ENCODE measurements at places on chromosomes 1 and 21.

- no peak for DNase-seq
These were observed 24.8 kb downstream of the KCNAB2 start for GRCh38 chr1:6070450-6070974.

- no peak for DNase-seq
These were observed 24.4 kb downstream of the EFCAB7 start for GRCh38 chr1:63547621-63548294.

GRCh38 chr1:231407547-231408396 is 14.3 kb downstream of the EGLN1 start:
- no peak for DNase-seq

DNA sequence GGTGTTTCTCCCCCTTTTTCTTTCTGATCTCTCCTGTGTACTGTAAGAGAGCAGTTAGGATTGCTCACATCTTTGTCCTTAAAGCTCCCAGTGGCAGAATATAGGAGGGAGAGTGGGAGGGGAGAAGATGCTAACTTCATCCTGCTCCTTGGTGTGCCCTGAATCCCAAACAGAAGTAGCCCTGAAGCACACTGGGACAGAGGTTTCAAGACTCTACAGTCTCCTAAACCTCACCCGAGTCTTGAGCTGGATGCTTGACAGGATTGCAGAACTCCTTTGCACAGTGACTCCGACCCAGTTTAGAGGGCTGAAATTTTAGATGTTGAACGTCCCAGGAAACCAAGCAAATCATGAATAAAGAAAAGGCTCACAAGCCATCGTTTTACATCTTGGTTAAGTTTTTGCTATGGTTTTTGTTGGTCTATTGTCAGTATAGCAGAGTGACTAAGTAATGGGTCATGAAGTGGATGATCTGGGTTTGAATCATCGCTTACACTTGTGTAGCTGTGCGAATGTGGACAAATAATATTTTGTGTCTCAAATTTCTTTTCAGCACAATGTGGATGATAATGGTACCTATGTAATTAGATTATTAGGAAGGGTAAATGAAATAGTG is 37.5 kb downstream of the XCL2 start:
- DNase-seq, result no peak

GRCh38 chr1:41380195-41380594 is 19.0 kb downstream of the FOXO6 start:
- no peak for DNase-seq

DNA sequence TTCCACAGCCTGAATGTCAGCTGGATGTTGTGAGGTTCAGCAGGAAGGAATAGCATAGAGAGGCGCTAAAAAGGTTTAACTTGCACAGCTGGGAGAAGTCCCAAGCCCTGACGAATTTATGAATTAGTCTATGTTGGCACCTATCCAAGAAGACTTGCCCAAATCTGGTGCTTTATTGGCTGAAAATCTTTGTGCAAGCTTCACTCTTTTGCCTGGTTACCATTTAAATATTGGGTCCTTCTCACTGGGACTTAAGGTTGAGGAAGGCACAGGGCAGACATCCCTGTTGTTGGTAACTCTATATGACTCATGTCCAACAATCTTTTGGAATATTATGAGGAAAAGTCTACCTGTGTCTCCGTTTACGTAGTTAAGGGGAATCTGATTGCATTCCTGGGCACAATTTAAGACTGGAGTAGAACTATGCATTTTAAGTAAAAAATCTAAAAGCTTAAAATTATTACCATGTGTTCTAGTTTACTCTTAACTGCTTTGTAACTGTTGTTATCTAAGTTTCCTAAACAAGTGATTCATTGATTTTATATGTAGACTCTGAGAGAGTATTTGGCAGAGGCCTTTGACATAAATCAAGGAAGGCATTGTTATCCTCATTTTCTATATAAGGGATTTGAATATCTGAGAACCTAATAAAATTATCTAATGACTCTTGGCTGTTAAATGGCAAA is 181.7 kb upstream of the DPYD start:
- no peak for DNase-seq

Data from SW 1271 (cell line).